Karpas-422 (cell line): ENCODE measurements at places on chromosomes 13 and 19. TPM values are rescaled to one million over a fixed set of nuclear protein-coding genes. Genes with fewer than 3 reads are reported as not detected.

ATP4B gene
- total RNA-seq = not detected in 2 replicates

TUBB4A gene
- total RNA-seq = 0.45 and 0.83 TPM in 2 replicates

GRCh38 chr13:60139272-60139671 is 24.5 kb downstream of the DIAPH3 start:
- H3K27me3 ChIP-seq = no peaks in the 10 kb centered on the region
- no peaks in the 10 kb centered on the region for H3K36me3 ChIP-seq
- DNase-seq = no peak
- peaks cover 7% of the 10 kb centered on the region for H3K4me1 ChIP-seq

- H3K27ac ChIP-seq = no peak overlapping the region
- H3K36me3 ChIP-seq = no peaks in the 10 kb centered on the region
- H3K27me3 ChIP-seq = no peaks in the 10 kb centered on the region
- H3K4me1 ChIP-seq = no peaks in the 10 kb centered on the region
- no peak for DNase-seq
- H3K4me3 ChIP-seq = no peak overlapping the region
These were observed 169.8 kb downstream of the SHISA2 start for GRCh38 chr13:25881971-25882451.

GRCh38 chr13:33207615-33207961 is 78.0 kb downstream of the STARD13 start:
- H3K4me1 ChIP-seq = no peaks in the 10 kb centered on the region
- no peak overlapping the region for H3K27ac ChIP-seq
- no peaks in the 10 kb centered on the region for H3K36me3 ChIP-seq
- no peak overlapping the region for H3K4me3 ChIP-seq

- peaks cover 42% of the 10 kb centered on the region for H3K4me1 ChIP-seq
- peak overlapping the region; percentile 76 for H3K4me3 ChIP-seq
- peaks cover 6% of the 10 kb centered on the region for H3K36me3 ChIP-seq
- H3K27ac ChIP-seq = no peak overlapping the region
- no peaks in the 10 kb centered on the region for H3K27me3 ChIP-seq
- DNase-seq = no peak
These were observed 644 bp upstream of the RAVER1 start for GRCh38 chr19:10333758-10334587.

GRCh38 chr13:51452361-51453206 is at the start of gene INTS6:
Gene INTS6, minus strand, starts transcription at chr13:51453036. Its CDS starts 511 bp downstream, at chr13:51452525.
- DNase-seq = peak; percentile 100
- peaks cover 31% of the 10 kb centered on the region for H3K4me1 ChIP-seq
- peaks cover 38% of the 10 kb centered on the region; the same call in 1 of the 2 replicates for H3K36me3 ChIP-seq
- H3K4me3 ChIP-seq = peak within 1 kb of the TSS; percentile 96
- H3K27me3 ChIP-seq = no peaks in the 10 kb centered on the region
- peak within 1 kb of the TSS; percentile 87 for H3K27ac ChIP-seq

DNA sequence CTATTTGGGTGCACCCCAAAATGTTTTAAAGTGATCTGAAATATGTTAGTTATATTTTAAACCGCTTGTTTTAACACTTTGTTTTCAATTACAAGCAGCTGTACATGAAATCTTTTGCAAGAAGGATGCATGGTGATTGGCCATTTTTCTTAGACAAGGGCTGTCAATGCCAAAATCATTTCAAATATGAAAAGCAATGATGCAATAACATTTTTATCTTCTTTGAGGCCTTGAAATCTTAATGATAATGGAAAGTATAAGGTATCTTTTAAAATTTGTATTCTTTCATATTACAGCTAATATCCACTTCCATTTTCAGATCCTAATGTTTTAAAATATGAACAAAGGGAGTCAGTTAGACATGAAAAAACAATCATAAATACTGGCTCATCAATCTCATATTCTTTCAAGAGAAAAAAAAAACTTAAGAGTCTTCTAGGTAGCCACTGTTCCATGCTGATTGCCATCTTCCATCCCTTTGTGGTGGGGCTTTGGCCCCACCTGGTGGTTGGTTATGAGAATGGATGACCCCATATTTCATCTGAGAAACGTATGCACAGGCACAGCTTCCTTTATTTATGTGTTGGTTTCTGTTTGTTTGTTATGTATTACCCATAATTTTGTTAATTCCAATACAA is 330.3 kb upstream of the MIR17HG start:
- H3K4me3 ChIP-seq = no peak overlapping the region
- H3K36me3 ChIP-seq = no peaks in the 10 kb centered on the region
- DNase-seq = peak; percentile 75
- H3K4me1 ChIP-seq = no peaks in the 10 kb centered on the region
- no peaks in the 10 kb centered on the region for H3K27me3 ChIP-seq
- no peak overlapping the region for H3K27ac ChIP-seq
